ENCODE measurements at places on chromosomes 1 and 21.

- no peak for DNase-seq
These were observed 17.4 kb downstream of the KIAA0319L start for GRCh38 chr1:35539824-35540261.

- no peak for DNase-seq
These were observed 144.8 kb upstream of the GJB5 start for GRCh38 chr1:34610063-34610462.

DNA sequence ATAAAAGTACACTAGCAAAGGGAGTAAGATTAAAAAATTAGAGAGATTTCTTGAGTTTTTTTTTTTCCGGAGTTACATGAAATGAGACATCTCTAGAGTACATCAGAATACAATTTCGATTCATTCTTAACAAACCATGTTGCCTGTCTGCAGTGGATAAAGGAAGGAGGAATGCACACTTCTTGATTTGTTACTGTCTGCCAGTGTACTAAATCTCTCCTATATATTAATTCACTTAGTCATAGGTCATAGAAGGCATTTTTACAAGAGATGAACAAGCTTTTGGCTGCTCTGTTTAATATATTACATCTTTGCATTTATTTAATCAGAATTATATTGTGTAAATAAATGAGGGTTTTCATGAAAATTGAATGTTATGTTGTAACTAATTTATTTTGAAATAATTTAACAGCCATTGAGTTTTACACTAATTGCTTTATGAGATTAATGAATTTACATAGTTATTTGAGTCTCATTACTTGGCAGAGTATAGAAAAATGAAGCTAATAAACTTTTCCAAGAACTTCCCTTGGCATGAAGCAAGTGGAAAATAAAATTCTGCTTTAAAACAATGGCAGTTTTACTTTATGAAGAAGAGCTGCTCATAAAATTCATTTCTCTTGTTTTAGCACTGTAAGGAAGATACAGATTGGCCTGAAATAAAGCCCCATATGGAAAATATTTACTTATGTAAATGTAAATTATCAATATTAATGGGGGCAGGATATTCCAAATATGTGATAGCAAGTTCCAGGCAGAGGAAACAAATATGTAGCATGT is 1284.7 kb downstream of the BRINP3 start:
- DNase-seq = no peak

DNA sequence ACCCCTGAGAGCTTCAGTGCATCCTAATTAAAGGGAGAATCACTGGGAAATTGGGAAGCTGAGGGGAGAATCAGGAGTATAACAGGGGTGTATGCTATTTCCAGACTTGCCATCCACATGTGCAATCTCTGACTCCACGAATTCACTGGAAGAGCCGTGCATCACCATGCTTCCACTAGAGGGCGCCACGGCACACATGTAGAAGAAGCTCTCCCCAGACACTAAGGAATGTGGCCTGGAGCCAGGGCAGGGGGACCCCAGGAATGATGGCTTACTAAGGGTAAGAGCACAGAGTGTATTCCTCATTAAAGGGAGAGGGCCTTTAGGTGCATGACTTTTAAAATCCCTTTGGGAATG is 81.5 kb downstream of the ABCA4 start:
- peak; percentile 27 for DNase-seq

GRCh38 chr1:7389201-7389905 is 381.7 kb upstream of the VAMP3 start:
- no peak for DNase-seq

DNA sequence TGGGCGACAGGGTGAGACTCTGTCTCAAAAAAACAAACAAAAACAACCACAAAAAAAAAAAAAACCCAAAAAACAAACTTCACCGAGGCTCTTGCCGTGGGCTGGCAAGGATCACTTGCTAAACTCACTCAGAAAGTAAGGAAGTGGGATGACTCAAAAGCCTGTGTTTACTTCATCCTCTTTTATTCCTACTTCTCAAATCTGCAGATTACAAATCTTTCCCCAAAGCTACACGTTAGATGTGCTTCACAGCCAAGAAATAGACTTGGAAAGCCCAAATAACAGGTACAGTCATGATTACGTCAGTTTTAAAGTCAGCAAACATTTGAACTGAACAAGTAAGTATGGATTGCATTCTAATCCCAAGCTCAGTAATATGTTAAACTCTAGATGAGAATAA is 359.3 kb downstream of the ADGRL2 start:
- no peak for DNase-seq

- peak; percentile 60 for DNase-seq
These were observed at the start of gene LRRC3 for GRCh38 chr21:44454747-44455523. TSS of gene LRRC3 (plus strand) at chr21:44455510. CDS start at chr21:44456645, 1,135 bp downstream.

DNA sequence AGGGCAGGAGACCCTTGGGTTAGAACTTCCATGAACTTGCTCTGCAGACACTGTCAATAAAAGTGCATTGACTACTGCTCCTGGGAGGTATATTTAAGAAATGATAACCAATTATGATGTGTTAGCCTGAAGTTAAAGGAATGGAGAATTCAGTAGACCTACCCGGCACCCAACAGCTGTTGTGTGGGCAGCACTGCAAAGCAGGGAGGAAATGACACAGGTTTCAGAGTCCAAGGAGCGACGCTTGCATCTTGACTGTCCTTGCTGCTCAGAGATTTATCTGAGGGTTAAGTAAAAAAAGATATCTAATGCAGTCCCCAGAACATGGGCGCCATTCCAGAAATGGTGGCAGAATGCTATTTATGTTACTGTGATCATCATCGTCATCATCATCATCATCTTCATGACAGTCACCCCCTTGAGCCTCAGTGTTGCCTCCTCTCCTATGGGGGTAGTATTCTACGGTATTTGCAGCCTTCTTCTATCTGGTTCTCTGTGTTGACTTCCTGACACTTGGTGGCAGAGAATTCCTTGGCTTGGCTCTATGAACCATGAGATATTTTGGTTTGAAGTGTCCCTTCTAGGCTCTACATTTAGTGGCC is 225.9 kb downstream of the KAZN start:
- no peak for DNase-seq

- no peak for DNase-seq
These were observed 336.7 kb upstream of the PROX1 start for GRCh38 chr1:213651077-213651476.

DNA sequence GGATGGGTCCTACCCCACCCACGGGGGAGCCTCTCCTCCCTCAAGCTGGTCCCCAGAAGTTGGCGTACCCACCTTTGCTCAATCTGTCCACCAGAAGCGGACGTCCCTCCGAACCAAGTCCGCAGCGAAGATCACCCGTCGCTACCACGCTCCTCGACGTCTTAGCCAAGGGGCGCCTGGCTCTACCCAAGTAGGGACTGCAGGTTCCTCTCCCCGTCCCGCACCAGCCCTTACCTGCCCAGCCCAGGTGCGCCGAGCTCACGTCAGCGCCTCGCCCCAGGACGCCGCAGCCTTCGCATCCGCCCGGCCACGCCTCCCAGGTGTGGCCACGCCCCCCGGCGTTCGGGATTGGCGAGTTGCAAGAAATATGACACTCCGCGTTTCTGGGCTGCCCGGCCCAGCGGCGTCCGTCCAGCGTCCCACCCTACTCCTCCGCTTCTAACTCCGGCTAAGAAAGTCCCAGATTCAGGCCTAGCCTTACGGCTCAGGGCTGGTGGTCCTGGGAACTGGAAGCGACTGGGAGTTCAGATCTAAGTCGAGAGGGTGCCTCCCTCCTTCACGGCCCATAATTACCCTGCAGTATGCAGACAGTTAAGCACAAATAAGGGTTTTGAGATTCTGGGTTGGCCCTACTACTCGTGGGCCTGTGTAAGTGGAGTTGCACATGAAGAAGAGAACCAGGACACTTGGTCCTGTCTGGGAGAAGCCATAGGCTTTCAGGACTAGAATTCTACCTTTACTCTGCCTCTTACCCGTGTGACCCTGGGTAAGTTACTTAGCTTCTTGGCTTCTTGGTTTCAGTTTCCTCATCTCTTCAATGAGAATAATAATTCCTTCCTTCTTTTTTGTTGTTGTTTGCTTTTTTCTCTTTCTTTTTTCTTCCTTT is at the start of gene IRF6:
Gene IRF6 (minus strand): TSS at position 268 of the 886 bp plus-strand sequence. CDS start 4,729 bp downstream, outside the sequence.
- no peak for DNase-seq

DNA sequence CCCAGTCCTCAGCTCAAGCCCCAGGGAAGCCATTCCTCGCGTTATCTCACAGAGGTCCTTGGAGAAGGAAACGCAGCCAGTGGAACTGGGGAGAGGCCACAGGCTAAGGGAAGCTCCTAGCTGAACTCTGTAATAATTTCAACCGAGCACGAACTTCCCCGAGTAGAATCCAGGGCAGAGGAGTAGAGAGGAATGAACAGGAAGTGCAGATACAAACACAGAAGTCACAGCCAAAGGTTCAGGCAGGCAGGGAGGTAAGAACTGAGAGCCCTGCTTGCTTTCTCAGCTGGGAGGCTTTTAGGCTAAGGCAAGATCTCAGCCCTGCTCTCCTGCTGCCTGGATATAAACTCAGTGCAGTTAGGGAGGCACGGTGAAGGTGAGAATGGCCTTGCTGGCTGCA is 23.7 kb downstream of the WARS2 start:
- no peak for DNase-seq

DNA sequence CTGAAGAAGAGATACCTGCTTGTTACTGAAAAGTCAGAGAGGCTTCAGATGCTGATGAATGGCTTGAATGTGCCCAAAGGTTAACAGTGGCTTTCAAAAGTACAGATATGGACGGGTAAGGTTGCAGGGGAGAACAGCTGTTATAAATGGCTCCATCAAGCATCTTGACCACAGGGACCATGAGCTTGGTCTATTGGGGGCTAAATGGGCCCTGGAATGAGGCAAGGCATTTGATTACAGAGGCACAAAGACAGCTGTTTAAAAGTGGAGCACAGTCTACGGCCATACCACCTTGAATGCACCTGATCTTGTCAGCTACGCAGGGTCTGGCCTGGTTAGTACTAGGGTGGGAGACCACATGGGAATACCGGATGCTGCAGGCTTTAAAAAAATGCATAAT is 48.3 kb downstream of the C1orf198 start:
- no peak for DNase-seq

DNA sequence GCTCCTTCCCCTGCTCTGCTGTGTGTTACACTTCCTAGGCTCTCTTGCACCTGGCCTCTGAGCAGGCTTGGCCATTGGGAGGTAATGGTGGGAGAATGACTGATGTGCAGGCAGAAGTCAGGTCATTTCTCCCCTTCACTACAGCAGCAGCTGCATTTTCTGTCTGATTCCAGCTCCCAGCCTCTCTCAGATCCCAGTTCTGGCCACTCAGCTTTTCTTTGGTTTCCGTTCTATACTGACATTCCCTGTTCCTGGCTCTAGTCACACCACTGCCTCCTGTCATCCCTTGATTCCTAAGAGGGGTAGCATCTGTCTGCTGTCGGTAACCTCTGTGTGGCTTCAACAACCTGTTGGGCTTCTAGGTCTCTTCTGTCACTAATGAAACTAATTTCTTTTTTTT is 127.7 kb upstream of the HOOK1 start:
- no peak for DNase-seq

GRCh38 chr1:117275055-117275454 is 64.3 kb upstream of the VTCN1 start:
- DNase-seq = no peak

DNA sequence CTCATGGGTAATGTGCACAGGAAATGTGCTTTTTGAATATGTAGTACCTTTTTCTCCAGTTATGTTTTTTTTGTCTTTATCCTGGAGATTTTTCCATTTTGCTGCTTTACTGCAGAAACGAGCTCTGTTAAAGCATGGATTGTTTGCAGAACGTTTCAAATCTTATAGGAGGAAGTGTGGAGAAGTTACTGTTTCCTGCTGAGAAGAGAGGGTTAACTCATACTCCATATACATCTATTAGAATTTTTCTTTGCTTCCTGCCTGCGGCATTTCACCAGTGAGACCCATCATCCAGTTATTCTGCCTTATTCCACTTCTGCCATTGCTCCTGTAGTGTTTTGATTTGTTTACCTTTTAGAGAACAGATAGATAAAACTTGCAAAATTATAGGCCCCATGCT is 2.0 kb downstream of the RPRD2 start:
- DNase-seq = no peak

DNA sequence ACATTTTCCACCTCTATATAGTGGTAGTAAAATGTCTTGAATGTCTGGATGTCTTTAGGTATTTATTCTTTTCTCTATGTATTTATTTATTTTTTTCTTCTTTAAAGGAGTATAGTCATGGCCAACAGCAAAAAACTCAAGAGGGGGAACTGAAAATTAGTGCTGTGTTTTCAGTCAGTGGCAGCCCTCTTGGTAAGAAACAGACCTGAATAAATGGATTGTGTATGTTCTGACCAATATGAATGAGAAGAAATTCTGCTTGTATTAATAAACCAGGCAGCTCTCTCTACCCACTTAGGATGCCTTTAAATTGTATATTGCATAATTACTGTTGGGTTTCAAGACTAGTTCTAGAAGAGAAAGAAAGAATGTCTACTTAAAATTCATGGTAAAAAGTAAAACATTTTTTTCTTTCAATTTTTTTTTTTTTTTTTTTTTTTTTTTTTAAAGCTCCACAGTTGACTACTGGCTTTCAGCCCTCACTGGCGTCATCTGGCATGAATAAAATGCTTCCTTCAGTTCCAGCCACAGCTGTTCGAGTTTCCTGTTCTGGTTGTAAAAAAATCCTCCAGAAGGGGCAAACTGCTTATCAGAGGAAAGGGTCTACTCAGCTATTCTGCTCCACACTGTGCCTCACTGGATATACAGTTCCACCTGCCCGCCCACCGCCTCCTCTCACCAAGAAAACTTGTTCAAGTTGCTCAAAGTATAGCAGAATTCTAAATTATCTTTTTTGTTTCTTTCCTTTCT is 101.6 kb downstream of the ZMYM4 start:
- DNase-seq = no peak

- no peak for DNase-seq
These were observed 30.3 kb upstream of the TRAPPC10 start for GRCh38 chr21:43981871-43982210.
